Stimulated activated CD8-positive, alpha-beta memory T cell treated with anti-CD3 and anti-CD28 coated beads, Interleukin-7, amount 100 ng/mL, for 1 hour (primary cell): ENCODE measurements at places on chromosomes 7 and 10.

- no peak for DNase-seq
Observed at GRCh38 chr7:107982918-107983389, 20.0 kb downstream of the LAMB1 start.

- no peak for DNase-seq
Observed at GRCh38 chr10:92278996-92279696, 11.7 kb downstream of the CPEB3 start.

GRCh38 chr7:28984631-28985030, 26.5 kb upstream of the TRIL start:
- DNase-seq = no peak

GRCh38 chr7:134757938-134758337, 21.5 kb upstream of the CALD1 start:
- no peak for DNase-seq

GRCh38 chr7:44712012-44712411, 36.6 kb upstream of the ZMIZ2 start:
- no peak for DNase-seq

- no peak for DNase-seq
Observed at GRCh38 chr7:44995555-44996493, 4.2 kb upstream of the CCM2 start.

GRCh38 chr10:77007834-77008233, 629.8 kb downstream of the KCNMA1 start:
- DNase-seq = no peak

GRCh38 chr7:106216923-106217542, 67.8 kb downstream of the NAMPT start:
- DNase-seq = no peak

GRCh38 chr10:88582411-88582805, 710 bp downstream of the RNLS start:
- no peak for DNase-seq

- no peak for DNase-seq
Observed at GRCh38 chr7:85130702-85131101, 56.2 kb downstream of the SEMA3D start.

DNA sequence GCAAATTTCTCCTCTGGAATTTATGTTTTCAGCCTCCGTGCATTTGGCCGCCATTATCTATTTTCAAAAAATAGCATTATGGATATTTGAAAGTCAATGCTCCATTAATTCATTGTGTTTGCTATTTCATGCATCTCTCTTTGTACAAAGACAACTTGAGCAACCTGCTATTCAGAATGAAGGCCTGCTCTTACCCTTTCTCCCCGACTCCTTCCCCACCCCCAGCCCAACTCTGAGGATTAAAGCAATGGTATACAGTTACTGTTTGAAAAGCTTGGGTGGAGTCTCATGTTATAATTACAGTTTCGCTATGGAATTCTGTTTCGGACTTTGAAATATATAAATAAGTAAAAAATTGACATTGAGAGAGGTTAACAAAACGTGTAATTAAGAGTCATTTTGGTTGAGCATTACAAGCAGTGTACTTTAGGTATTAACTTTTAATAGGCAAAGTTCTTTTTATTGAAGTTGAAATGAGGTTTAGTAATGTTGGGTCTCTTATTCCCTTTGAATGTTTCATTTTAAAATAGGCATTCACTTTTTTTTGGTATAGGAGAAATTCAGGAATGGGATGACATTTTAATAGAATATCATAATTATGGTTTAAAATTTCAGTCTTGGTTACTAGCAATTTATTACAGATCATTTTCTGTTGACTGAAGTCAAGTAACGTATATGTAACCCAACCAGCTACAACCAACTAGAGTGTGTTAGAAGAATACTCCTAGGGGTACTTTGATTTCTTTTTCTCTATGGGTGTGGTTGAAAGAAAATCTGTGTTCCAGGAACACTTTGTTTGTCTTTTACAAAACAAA, 93.1 kb downstream of the ARID5B start:
- DNase-seq = no peak

DNA sequence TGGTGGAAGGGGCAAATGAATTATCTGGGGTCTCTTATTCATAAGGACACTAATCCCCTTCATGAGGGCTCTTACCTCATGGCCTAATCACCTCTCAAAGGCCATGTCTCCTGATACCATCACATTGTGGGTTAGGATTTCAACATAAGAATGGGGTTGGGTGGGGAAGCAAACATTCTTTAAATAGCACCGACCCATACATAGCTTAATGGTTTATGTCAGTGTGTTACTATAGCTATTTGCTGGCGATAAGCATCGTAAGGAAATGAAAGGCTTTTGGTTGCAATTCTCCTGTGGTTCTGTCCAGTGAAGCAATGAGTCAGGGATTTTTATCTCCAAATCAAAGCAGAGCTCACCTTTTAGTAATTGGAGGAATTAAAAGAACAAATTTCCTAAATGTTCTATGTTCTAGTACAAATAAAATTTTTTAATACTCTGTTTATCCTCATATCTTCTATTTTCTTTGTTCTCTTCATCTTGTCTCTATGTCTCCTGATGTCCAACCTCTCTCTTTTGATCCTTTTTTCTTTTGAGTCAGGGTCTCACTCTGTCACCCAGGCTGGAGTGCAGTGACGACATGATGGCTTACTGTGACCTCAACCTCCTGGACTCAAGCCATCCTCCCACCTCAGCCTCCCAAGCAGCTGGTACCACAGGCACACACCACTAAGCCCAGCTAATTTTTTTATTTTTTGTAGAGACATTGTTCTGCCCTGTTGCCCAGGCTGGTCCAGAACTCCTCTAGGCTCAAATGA, 57.0 kb upstream of the GLCCI1 start:
- no peak for DNase-seq

GRCh38 chr7:36161996-36162395, 8.9 kb downstream of the EEPD1 start:
- no peak for DNase-seq

DNA sequence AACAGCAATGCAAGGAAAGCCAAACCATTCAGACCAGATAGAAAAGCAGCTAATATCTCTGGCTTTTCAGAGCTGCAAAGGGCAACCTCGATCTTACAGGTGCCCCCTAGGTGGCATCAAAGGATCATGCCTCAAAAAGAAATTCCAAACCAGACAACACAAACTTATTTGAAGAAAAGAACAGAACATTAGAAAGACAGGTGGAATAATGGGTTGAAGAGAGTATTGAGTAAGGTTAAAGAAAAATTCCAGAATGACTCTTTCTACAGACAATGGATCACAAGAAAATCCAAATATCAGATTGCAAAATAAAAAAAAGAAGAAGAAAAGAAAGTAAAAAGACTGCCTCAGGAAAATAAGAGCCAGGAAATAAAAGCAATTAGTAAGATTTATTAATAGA, 213.7 kb downstream of the ELMO1 start:
- no peak for DNase-seq

- DNase-seq = no peak
Observed at GRCh38 chr7:91468256-91468655, 204.0 kb downstream of the FZD1 start.

DNA sequence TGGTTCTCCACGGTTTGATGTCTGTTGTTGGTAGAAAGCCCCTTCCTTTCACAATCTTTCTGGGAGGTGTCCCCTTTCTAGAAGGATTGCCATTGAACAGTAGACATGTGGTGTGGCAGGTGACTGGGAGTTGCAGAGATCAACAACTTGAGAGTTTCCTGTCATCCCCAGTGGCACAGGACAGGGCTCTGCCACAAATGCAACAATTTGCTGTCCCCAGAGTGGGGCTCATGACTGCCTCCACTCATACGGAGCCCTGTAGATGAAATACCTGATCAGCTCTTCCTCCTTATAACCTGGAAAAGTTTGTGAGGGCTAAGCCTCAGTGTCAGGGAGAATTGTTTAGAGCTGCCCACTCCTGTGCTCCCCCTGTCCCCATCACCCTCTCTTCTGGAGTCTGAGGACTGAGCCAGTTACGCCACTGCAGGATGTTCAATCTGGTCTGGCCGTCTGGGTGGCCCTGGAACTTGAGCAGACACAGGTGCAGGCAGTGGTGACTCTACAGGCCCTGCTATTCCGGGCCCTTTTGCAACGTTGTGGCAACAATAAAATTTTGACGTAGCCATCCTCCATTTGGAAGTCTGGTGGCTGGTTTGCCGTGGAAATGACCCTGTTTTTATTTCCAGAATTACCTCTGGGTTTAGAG, 6.5 kb downstream of the DBNL start:
- DNase-seq = no peak

GRCh38 chr10:74391786-74392185, 240.8 kb downstream of the ADK start:
- DNase-seq = no peak

DNA sequence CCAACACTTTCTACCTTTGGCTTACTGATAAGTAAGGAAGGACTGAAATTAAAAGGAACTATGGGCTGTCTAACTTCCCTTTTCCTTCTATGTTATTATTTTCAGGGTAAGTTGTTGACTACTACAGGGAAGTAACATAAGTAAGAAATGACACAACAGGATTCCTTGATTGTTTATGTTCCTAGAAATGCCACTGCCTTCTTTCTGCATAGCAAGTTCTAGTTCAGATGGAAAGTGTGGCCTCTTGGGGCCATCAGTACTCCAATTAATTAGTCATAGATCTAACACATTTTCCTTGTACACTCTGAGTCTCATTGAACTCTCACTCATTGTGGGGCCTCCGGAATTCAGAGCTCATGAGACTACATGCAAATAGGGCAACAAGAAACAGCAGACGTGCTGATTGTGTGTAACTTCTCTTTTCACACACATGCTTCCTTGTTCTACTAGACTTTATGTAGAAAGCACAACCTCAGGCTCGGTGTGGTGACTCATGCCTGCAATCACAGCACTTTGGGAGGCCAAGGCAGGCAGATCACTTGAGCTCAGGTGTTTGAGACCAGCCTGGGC, 35.3 kb upstream of the HIBADH start:
- no peak for DNase-seq

- DNase-seq = no peak
Observed at GRCh38 chr7:94530109-94530508, 20.5 kb downstream of the CASD1 start.

- DNase-seq = no peak
Observed at GRCh38 chr10:116691635-116692034, 50.7 kb downstream of the HSPA12A start.

DNA sequence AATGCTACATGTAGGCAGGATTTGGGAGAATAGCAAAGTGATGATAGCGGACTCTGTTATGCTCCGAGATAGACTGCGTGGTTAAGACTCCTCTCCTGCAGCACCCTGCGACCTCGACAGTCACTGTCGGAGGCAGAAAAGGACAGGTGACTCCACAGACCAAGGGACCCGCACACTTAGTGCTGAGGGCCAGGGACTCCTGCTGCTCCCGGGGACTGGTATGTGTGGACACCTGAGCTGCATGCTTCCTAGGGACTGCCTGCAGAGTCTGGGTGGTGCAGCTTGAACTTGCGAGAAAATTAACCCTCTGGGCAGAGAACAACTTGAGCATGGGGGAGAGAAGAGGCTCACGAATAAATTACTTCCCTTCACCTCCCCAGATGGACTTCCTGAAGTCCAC, 407.1 kb upstream of the PFKP start:
- DNase-seq = no peak

- no peak for DNase-seq
Observed at GRCh38 chr10:6035101-6035834, 26.9 kb downstream of the IL2RA start.

GRCh38 chr7:149289856-149290255, 27.9 kb downstream of the ZNF783 start:
- no peak for DNase-seq

DNA sequence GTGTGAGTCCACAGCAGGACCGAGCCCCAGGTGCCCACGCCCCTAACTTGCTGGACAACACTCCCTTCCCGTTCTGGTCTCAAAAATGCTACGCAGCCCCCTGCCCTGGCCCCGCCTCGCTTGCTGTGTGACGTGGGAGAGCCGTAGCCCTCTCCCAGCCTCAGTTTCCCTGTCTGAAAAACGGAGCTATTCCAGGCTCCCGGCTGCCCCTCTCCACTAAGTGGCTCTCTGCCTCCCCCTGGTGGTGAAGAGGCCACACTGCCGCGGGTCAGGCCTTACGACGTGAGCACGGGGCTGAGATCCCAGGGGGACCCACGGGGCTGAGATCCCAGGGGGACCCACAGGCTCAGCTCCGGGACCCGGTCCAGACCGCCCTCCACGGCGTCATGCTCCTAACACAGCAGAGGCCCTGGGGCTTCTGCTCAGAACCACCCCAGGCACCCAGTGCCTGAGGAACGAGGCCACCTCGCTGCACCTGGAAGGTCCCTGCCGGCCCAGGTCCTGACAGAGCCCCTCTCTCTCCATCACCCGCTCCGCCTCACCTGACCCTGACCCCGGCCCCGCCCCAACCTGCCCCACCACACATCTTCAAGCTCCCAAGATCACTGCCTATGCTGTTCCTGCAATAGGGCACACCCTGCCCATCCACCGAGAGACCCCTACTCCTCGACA, 26.7 kb downstream of the MICALL2 start:
- peak; percentile 79 for DNase-seq

GRCh38 chr7:133020496-133020895, 61.4 kb downstream of the CHCHD3 start:
- DNase-seq = no peak

GRCh38 chr7:143345428-143345900, 17.0 kb downstream of the FAM131B start:
- peak; percentile 43 for DNase-seq

DNA sequence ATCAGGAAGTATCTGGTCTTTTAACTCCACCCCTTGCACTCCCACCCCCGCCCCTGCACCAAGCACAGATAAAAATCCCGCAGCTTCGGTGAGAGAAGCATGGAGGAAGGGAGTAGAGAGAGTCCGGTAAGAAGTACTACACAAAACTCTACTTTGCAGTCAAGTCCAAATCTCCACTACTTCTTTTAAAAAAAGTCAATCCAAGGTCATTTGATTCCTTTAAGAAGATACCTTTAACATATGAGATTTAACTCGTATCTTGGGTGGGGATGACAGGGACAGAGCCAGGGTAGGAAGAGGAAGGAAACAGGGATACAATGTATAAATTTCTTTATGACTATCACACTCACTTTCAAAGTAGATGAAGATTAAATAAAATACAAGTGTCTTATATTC, 132.1 kb downstream of the NRBF2 start:
- DNase-seq = no peak

GRCh38 chr7:98217623-98218582, 6.7 kb downstream of the BHLHA15 start:
- no peak for DNase-seq

DNA sequence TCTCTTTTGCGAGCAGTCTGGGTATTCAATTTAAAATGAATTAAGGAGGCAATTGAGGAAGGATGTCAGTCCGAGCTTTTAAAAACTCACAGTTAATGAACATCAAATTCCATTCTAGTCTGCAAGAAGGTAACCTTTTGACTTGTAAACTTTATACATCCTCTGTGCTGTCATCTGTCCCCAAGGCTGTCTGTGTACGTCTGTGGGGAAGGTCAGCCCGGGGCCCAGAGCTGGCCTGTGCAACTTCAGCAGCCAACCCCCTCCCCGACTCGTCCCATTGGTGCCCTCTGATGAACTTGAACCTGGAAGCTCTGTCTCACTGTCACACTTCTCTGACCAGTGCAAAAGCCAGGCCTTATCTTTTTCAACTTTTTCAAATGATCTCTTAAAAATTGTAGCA, 80.3 kb downstream of the CCDC3 start:
- DNase-seq = no peak

- no peak for DNase-seq
Observed at GRCh38 chr7:31070991-31071644, 19.0 kb downstream of the ADCYAP1R1 start.
